Fibroblast of lung (primary cell): ENCODE measurements at places on chromosomes 7 and 10. TPM values are rescaled to one million over a fixed set of nuclear protein-coding genes. Genes with fewer than 3 reads are reported as not detected.
A peak's percentile ranks its signal among the peaks of the same experiment; 100 is the strongest.

DNA sequence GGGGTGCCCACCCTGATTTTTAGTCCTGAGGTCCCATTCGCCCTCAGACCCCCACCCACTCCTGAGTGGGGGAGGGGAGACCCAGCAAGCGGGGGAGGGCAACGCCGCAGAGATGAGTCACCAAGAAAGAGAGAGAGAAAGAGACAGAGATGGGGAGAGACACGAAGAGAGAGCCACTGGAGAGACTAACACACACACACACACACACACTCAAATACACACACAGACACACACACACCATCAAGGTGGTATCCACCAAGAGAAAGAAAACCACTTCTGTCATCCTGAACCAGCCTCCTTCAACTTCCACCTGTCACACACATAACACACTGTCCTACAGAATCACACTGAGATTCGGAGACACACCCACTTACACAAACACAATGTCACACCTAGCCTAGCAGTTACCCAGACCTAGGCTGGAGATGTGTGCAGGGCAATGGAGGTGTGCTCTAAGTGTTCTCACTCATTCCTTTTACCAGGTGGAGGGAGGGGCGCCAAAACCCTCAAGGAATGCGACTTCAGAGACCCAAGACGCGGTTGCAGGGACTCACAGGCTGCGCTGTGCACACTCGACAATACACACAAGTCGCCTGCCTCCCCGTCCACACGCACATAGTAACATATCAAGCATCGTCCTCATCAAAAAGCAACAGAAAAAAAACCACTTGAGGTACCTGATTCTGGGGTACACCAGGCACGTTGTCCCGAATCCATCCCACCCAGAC is 3.9 kb upstream of the VGF start:
- DNase-seq, result no peak
- H3K27me3 ChIP-seq, result peaks cover 65% of the 10 kb centered on the region
- H3K4me3 ChIP-seq, result peak overlapping the region; percentile 4
- peaks cover 25% of the 10 kb centered on the region for H3K4me1 ChIP-seq

DNA sequence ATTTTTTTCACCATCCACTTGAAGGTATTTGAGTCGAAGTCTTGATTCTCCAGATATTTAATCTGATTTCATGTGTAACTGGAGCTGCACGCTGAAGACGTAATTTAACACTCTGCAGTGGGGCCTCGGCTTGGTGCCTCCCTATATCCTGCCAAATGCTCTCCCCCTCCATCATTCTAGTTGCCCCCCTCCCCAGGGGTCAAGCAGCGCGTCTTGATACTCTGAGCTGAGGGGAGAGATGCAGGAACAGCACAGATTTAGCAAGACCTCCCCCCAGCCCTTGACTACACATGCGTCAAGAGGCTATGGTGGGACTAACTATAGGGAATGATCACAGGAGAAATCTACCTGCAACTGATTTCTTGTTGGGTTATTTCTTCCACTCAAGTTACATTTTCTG is 85.8 kb downstream of the PRPF18 start:
- no peaks in the 10 kb centered on the region for H3K27me3 ChIP-seq
- H3K4me3 ChIP-seq, result no peak overlapping the region
- H3K4me1 ChIP-seq, result no peaks in the 10 kb centered on the region
- H3K27ac ChIP-seq, result no peak overlapping the region
- peaks cover 24% of the 10 kb centered on the region for H3K36me3 ChIP-seq
- peak; percentile 46 for DNase-seq

The SFRP4 gene
- total RNA-seq, result 7.3 and 54.2 TPM in 2 replicates

The LHFPL3 gene
- total RNA-seq, result not detected in 2 replicates

DNA sequence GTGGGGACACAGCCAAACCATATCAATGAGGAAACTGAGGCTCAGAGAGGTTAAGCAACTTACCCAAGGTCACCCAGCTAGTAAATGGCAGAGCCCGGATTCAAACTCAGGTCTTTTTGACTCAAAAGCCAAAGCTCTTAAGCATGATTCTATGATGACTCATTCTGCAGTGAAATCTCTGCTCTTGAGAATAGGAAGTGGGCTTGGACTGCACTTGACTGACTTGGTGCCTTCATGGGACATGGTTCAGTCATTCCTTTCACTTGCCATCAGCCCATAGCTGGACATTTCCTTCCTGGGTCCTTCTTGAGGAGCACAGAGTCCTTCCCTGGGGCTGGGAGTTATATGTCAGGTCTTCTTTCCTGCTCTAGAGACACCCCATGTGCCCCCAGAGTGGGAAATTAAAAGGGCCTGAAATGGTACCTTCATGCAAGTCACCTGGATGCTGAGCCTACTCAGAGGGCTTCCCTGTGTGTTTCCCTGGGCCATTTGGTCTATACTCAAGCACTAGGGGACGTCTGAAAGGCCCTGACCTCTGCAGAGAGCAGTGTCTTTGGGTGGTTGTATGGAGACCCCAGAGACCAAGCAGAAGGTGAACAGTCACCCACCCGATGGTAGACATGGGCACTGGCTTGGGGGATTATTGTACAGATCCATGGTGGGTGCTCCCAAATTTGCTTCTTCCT is 62.4 kb upstream of the SDK1 start:
- H3K4me3 ChIP-seq, result no peak overlapping the region
- no peaks in the 10 kb centered on the region for H3K36me3 ChIP-seq
- H3K27me3 ChIP-seq, result no peaks in the 10 kb centered on the region
- H3K27ac ChIP-seq, result no peak overlapping the region

The FAM20C gene
- total RNA-seq, result 52.9 and 70.7 TPM in 2 replicates

- H3K27me3 ChIP-seq, result no peaks in the 10 kb centered on the region
- no peak for DNase-seq
- no peaks in the 10 kb centered on the region for H3K36me3 ChIP-seq
- no peak overlapping the region for H3K4me3 ChIP-seq
- H3K4me1 ChIP-seq, result no peaks in the 10 kb centered on the region
- H3K27ac ChIP-seq, result no peak overlapping the region
Measured at GRCh38 chr7:37816922-37817590, 31.3 kb upstream of the NME8 start.

The LRRC18 gene
- total RNA-seq, result under 0.01 and 0.66 TPM in 2 replicates

DNA sequence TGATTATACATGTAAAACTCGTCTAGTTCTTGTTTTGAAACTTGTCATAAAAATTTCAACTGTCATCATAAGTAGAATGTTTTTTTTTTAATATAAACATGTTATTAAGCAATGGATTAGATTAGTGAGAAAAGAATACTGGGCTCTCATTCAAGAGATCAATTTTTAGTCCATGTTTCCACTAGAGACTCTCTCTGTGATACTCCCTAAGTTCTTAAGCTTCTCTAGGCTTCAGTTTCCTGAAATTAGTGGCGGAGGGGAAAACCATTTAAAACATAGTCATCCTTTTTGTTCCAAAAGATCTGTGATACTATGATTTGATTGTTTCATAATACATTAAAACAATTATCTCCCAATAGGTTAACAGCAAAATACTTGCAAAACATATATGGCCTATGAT is 142.2 kb downstream of the AGMO start:
- no peaks in the 10 kb centered on the region for H3K4me1 ChIP-seq
- H3K27ac ChIP-seq, result no peak overlapping the region
- no peaks in the 10 kb centered on the region for H3K36me3 ChIP-seq
- no peaks in the 10 kb centered on the region for H3K27me3 ChIP-seq
- DNase-seq, result no peak

- H3K36me3 ChIP-seq, result no peaks in the 10 kb centered on the region
- H3K4me3 ChIP-seq, result no peak overlapping the region
- DNase-seq, result no peak
- no peaks in the 10 kb centered on the region for H3K27me3 ChIP-seq
- no peak overlapping the region for H3K27ac ChIP-seq
- no peaks in the 10 kb centered on the region for H3K4me1 ChIP-seq
Measured at GRCh38 chr10:131818510-131819234, 82.1 kb upstream of the PPP2R2D start.

DNA sequence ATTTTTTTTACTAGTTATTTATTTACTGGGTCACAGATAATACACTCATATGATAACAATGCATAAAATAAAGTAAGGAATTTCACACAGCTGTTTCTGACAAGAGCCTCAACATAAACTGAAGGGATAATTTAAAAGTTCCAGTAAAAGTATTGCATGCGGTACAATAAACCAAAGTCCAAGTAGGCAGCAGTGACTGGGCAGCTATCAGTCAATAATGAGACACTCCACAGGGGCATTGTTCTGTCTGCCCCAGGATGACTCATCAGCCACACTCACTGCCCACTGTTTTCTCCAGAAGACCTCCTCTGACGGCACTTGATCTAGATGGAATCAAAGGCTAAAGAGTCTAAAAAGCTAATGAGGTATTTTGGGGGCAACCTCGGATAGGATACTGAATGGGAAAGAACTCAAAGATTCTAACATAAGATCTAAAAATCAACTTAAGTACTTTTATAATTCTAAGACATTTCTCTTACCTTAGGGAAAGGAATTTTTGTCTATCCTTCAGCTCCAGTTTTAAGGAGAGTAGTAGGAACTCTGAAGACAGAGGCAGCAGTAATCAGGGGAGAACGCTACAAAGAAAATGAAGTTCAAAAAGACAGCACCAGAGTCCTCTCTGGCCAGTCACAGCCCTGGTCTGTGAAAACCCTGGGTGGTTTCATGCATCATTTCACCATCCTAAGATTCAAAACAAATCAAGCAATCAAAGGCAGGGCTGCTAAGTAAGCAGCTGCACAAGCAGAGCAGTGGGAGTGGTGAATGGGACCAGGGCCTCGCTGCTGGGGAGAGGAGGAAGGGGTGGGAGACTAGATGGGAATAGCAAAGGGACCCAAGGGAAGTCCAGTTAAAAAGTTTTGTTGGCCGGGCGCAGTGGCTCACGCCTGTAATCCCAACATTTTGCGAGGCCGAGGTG is 175.1 kb downstream of the AVL9 start:
- H3K27me3 ChIP-seq, result no peaks in the 10 kb centered on the region
- peaks cover 5% of the 10 kb centered on the region for H3K4me1 ChIP-seq
- H3K36me3 ChIP-seq, result no peaks in the 10 kb centered on the region
- H3K4me3 ChIP-seq, result no peak overlapping the region
- DNase-seq, result peak; percentile 78

DNA sequence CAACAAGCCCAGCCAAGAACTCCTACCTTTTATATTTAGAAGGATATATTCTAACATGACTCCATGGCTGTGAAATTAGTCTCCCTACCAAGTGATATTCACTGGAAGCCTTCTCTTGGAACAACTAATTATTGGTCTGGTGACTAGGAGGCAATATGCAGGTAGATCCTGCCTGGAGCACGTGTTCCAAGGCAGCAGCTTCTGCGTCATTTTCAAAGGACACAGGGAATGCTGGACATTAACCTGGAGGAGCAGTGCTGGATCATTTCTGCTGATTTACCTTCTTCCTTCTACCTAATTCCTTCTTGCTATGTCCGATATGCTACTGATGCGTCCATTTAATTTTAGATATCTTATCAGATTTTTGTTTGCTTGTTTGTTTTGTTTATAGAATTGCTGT is 5.6 kb downstream of the AKR1D1 start:
- no peaks in the 10 kb centered on the region for H3K36me3 ChIP-seq
- no peak overlapping the region for H3K4me3 ChIP-seq
- no peaks in the 10 kb centered on the region for H3K4me1 ChIP-seq
- H3K27me3 ChIP-seq, result no peaks in the 10 kb centered on the region
- H3K27ac ChIP-seq, result no peak overlapping the region
- DNase-seq, result no peak

The DHX32 gene
- total RNA-seq, result 33.7 and 36.0 TPM in 2 replicates

DNA sequence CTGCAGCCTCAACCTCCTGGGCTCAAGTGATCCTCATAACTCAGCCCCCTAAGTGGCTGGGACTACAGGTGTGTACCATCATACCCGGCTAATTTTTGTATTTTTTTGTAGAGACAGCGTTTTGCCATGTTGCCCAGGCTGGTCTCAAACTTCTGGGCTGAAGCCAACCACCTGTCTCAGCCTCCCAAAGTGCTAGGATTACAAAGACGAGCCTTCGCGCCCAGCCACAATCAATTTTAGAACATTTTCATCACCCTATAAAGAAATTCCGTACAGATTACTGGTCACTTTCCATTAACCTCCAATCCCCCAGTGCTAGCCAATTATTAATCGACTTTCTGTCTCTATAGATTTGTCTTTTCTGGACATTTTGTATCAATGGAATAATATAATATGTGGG is 32.3 kb upstream of the PALS2 start:
- no peaks in the 10 kb centered on the region for H3K36me3 ChIP-seq
- no peaks in the 10 kb centered on the region for H3K27me3 ChIP-seq
- no peak for DNase-seq
- no peaks in the 10 kb centered on the region for H3K4me1 ChIP-seq
